GM04504 (cell line): ENCODE measurements at places on chromosomes 12 and 14.
A peak's percentile ranks its signal among the peaks of the same experiment; 100 is the strongest.

- DNase-seq, result no peak
Observed at GRCh38 chr12:46267825-46268582, 839 bp downstream of the SLC38A1 start.

- no peak for DNase-seq
Observed at GRCh38 chr12:70619471-70620152, 17.6 kb downstream of the PTPRB start.

DNA sequence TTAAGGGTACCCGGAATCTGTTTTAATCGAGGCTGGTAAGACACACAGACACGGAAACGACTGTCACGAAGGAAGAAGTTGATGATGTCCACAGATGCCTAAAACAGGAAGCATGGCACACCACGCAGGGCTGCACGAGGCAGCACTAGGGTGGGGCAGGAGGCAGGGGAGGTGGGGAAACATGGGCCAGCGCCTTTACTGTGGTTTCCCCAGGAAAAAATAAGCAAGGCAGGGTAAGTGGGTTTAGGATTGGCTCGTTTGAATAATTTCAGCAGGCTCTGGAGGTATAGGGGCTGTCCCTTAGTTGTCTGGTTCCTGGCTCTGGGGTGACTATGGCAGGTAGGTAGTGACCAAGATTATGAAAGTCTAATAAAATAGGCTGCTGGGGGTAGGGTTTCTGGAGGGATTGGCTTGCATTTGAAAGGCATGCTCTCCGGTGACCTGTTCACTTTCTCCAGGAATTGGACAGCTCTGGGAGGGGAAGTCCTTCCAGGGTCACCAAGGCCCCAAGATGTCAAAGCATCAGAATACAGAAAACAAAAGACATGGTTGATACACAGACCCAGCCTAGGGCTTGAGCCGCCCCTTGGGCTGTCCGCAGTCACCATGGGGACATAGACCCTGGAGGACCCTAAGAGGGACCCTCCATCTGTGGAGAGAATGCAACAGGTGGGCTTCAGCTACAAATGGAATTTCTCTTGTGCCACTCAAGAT is 35.3 kb downstream of the MAP1LC3B2 start:
- no peak for DNase-seq

DNA sequence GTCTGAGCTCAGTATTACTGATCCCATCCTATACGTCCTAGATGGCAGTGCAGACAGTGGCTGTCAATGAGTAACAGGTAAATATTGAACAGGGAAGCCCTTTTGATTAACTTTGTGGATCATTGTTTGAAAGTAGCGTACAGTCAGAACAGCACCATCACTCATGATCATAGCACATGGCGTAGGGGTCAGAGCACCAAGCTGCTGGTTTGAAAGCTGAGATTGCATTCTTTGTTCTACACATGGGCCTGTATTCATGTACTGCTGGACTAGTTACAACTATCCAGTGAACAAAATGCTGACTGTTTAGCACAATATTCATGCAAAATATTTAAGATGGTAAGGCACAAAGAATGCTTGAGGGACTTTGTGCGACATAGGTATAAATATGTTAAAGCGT is 131.8 kb downstream of the NPAS3 start:
- DNase-seq, result no peak

GRCh38 chr12:96206936-96207662 is 12.9 kb downstream of the ELK3 start:
- DNase-seq, result no peak

GRCh38 chr14:89575386-89576061 is 158.5 kb upstream of the FOXN3 start:
- DNase-seq, result no peak

GRCh38 chr12:68416826-68417225 is 84.7 kb upstream of the MDM1 start:
- no peak for DNase-seq

- no peak for DNase-seq
Observed at GRCh38 chr14:91749868-91750267, 18.0 kb upstream of the CATSPERB start.

DNA sequence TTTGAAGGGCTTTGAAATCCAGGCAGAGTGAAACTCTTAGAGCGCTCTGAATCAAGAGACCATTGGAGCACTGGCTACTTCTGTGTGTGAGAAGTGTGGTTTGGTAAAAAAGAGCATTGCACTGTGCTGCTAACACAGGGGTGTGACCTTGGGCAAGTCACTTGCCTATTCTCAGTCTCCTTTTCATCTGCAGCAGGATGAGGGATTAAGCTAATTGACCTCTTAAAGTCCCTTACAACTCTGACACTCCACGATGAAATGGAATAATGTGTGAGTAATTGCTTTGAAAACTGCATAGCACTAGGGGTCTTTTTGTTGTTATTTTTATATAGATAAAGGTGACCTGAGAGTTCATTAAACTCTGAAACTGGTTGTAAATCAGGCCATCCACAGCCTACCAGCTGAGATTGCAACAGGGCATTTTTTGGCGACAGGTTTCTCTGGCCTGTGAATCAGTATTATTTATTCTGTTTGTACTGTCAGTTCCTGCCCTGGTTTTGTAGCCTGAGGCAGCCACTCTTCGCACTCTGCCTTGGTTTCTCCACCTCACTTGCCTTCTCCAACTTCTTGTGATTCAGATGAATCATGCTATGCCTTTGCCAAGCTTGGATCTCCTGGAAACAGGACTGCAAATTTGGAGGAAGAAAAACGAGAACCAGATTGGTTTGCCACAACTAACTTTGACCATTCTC is 159.9 kb upstream of the PARP11 start:
- DNase-seq, result no peak

- no peak for DNase-seq
Observed at GRCh38 chr14:71466251-71466650, 466.0 kb upstream of the RGS6 start.

DNA sequence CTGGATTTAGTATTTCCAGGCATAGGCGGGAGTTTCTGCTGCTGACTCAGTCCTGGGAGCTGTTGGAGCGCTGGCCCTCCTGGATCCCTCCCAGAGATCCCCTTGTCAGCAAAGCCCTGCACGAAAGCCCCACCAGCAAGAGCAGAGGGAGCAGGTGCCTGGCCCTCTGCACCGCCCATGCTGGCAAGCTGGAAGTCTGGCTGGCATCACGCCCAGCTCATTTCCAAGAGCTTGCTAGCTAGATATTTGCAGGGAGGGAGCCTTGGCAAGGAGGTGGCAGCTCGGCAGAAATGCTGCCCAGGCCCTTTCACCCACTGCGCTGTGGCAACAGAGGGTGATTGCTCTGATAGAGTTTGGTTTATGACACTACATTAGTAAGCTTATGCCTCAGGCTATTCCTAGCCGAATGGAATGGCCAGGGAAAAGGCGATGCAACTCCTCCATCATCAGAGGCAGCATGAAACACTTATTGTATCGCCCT is 193.9 kb downstream of the EMP1 start:
- peak; percentile 34 for DNase-seq

DNA sequence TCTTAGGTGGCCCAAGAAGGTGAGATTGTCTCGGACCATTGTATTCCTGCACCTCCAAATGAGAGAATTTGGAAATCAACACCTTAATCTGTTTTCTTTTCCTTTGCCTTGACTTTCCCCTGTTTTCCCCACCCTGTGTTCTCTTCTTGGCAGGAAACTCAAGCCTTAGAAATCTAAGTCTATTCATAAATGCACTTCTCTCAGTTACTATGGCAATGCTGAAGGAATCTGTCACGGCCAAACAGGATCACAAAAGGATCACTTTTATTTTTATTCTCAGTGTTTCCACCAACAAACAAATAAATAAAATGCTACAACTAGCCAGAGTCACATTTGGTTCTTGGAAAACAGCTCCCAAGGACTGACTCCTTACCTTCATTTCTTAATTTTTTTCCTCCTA is 270.5 kb downstream of the BCAT1 start:
- no peak for DNase-seq

DNA sequence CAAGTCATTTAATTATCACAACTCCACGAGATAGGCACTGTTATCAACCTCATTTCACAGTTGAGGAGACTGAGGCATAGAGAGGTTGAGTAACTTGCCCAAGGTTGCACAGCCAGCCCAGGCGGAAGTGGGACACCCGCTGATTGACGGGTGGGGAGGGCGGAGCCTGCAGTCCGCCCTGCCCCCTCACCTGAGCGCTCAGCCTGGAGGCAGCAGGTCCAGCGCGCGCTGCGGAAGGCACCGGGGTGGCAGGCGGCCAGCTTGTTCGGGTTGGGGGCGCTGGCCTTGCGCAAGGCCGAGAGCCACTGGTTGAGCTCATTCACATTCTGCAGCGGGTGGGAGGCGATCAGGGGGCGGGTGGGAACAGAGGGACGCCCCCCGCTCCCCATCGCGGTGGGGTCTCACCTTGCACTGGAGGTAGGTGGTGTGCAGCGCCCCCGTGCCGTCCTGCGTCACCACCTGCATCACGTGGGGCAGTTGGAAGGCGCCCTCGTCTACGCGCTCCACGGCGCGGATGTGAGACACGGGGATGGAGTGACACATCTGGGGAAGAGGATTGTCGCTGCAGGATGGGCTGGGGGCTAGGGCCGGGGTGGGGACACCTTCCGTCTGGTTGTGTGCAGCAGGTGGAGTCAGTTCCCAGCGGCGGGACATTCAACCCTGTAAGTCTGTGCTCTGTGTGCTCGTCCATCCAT is 31.7 kb downstream of the RASAL1 start:
- no peak for DNase-seq

GRCh38 chr12:116773276-116773731 is 35.2 kb downstream of the RNFT2 start:
- DNase-seq, result peak; percentile 9

DNA sequence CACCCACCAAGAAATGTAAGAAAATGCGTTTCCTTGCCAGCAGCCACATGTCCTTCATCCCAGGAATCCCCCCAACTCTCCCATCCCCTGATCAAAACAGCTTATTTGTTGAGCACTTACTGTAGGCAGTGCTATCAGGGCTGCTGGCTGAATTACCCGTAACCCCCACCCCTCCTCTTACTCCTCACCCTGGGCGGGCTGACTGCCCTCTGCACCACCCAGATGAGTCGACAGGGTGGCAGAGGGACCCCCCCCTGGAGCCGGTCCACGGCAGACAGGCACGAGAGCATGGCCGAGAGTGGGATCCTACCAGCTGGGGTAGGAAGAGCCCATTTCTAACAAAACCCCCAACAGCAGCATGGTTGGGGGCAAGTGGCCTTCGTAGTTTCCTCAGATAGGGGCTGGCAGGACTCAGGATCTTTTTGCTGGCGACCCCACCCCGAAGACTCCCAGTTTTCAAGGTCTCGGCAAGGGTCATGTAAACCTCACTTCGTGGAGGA is 1.1 kb upstream of the RHOF start:
- no peak for DNase-seq

- DNase-seq, result no peak
Observed at GRCh38 chr14:100592972-100593371, 5.8 kb upstream of the BEGAIN start.

GRCh38 chr12:26195250-26195640 is at the start of gene SSPN:
TSS of gene SSPN (plus strand) at chr12:26195573. CDS start at chr12:26195673, 100 bp downstream.
- DNase-seq, result peak; percentile 27

DNA sequence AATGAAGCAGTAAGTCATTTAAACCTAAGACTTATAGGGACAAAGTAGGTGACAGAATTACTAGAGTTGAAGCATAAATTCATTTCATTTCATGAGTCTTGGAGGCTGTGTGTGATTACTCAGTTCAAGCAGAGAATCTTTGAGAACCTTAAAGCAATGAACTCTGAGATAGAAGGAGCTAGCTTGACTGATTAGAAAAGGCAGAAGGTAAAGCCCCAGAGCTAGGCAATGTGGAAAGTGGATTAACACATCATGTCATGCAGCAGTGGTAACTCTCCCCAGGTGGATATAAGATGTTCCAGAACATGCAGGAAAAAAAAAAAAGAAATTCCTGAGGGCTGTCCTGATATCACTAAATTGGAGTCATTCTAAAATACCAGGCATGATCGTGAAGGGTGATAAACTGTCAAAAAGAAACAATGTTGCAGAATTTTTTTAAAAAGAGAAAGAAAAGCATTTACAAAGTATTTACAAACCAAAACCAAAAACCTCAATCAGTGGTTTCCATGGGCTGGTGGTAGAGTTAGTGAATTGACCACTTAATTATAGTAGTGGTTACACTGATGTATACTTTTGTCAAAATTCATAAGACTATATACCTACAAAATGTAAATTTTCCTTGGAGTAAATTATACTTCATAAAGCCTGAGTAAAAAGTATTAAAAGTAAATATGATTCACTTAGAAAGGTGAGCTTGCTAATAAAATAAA is 12.7 kb upstream of the SLC16A7 start:
- DNase-seq, result no peak

GRCh38 chr14:56175773-56176172 is 57.6 kb downstream of the PELI2 start:
- no peak for DNase-seq

DNA sequence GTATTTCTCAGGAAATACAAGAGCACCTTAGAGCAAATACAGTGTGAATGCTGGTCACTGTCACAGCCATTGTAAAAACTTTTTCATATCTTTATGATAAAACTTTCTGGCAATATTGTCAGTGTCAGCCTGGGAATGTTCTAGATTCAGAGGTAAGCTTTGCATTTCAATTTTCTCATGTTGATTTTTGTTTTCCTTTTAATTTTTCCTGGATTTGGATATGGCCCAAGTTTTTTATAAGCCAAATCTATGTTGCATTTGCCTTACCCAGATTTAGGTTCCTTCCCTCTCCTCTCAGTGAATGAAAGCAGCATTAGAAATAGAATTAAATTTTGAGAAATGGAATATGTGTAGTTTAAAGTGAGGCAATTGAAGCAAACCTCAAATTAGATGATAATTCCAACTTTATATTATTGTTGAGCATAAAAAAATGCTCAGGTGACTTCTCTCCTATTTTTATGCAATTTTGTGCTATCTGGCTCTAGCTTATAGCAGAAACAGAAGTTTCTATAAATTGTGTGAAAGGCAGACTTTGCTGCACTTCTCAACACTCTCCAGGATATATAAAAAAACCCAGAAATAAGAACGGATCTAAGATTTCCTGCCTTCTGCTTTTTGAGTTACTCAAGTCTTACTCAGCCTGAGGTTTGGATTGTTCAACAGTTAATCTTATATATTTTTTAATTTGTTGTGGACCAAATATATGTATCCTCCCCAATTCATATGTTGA is 368.2 kb upstream of the PRICKLE1 start:
- DNase-seq, result no peak

- DNase-seq, result no peak
Observed at GRCh38 chr14:91654836-91655235, 77.0 kb downstream of the CATSPERB start.

- DNase-seq, result no peak
Observed at GRCh38 chr12:80470403-80470802, 26.4 kb downstream of the PTPRQ start.

DNA sequence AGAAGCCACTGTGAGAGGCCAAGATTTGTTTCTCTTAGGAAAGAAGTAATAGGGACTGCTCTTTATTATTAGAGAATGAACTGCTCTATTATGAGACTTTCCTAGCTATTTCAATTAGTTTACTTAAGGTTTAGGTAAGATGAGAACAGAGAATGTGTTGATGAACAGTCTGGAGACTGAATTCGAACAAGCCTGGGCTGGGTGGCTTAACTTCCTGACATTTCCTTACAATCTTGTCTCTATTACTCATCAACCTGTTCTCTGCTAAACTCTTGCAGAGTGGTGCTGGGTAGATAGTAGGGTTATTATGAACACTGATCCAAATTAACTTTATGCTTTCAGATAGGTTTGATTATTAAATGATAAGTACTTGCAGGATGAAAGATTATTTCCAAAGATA is 31.2 kb downstream of the SLC15A5 start:
- DNase-seq, result no peak
